ENCODE measurements at places on chromosomes 1 and 21. TPM values are rescaled to one million over a fixed set of nuclear protein-coding genes. Genes with fewer than 3 reads are reported as not detected.
A peak's percentile ranks its signal among the peaks of the same experiment; 100 is the strongest.

The COL8A2 gene
- 0.23 TPM for polyA plus RNA-seq

The YARS1 gene
- 97.4 TPM for polyA plus RNA-seq

The PPM1J gene
- 7.7 TPM for polyA plus RNA-seq

The CYP4A11 gene
- polyA plus RNA-seq = not detected

The CDA gene
- polyA plus RNA-seq = 44.9 TPM

The ELAPOR1 gene
- 0.21 TPM for polyA plus RNA-seq

DNA sequence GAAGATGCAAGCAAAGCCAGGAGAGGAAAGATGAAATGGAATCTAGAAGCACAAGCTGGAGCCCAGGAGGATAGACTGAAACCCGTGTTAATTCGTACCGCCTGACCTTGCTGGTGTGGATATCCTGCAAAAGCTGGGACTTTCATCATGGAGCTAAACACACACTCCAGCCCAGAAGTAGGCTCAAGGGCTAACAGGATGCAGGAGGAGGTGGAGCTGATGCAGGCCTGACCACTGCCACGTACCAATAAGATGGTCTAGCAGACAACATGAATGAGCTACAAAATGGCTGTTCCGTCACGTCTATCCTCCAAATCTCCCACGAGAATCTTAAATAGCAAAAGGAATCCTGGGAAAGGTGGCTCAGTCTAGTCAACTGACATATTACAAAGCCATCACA, 270.3 kb downstream of the SDCCAG8 start:
- H3K4me1 ChIP-seq = peaks cover 7% of the 10 kb centered on the region
- no peaks in the 10 kb centered on the region for H3K36me3 ChIP-seq
- H3K27ac ChIP-seq = no peak overlapping the region
- no peaks in the 10 kb centered on the region for H3K27me3 ChIP-seq
- DNase-seq = no peak
- H3K4me3 ChIP-seq = no peak overlapping the region

- H3K27me3 ChIP-seq = no peaks in the 10 kb centered on the region
- peaks cover 30% of the 10 kb centered on the region for H3K4me1 ChIP-seq
- peak; percentile 92 for DNase-seq
- no peak overlapping the region for H3K4me3 ChIP-seq
- peak overlapping the region; percentile 82 for H3K27ac ChIP-seq
- H3K36me3 ChIP-seq = no peaks in the 10 kb centered on the region
These were observed 99.4 kb upstream of the JUN start for GRCh38 chr1:58883037-58883887.

DNA sequence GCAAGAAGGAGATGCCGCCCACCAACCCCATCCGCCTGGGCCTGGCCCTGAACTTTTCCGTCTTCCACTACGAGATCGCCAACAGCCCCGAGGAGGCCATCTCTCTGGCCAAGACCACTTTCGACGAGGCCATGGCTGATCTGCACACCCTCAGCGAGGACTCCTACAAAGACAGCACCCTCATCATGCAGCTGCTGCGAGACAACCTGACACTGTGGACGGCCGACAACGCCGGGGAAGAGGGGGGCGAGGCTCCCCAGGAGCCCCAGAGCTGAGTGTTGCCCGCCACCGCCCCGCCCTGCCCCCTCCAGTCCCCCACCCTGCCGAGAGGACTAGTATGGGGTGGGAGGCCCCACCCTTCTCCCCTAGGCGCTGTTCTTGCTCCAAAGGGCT, 732 bp downstream of the SFN start:
- no peaks in the 10 kb centered on the region for H3K27me3 ChIP-seq
- peak overlapping the region; percentile 93 for H3K4me3 ChIP-seq
- DNase-seq = no peak
- peaks cover 52% of the 10 kb centered on the region for H3K4me1 ChIP-seq
- peaks cover 1% of the 10 kb centered on the region for H3K36me3 ChIP-seq

DNA sequence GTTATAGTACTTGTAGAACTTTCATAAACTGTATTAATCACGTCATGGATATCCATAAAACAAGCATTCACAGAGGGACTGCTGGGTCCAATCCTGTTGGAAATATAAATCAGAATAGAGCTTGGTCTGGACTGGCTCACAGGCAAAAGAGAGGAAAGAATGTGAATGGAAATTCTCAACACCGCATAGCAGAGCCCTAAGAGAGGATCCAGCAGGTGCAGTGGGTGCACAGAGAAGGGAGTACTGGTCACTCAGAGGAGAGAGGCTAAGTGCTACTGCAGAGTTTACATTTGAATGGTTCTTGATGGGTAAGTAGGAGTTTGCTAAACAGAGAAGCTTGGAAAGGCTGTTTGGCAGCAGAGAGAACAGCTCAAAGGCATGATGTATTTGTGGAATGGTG, 231.7 kb downstream of the PAPPA2 start:
- no peaks in the 10 kb centered on the region for H3K27me3 ChIP-seq
- no peak for DNase-seq
- no peaks in the 10 kb centered on the region for H3K36me3 ChIP-seq

DNA sequence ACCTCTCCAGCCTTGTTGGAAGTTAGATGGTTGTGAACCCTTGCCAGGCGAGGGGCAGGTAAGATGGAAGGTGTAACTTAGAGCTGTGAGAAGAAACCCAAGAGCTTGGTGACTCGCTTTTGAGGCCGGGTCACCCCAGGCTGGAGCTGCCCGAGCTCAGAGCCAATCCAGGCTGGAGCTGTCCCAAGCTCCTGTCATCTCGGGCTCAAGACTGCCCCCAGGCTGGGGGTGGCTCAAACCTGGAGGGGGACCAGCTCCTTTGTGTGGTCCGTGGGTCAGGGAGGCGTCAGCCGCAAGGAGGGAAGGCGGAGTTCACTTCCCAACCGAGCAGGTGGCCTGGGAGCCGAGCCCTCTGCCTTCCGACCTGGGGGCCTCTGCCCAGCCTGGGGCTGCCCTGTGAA, 2.0 kb downstream of the HUNK start:
- peaks cover 73% of the 10 kb centered on the region for H3K27me3 ChIP-seq
- no peak overlapping the region for H3K27ac ChIP-seq
- H3K36me3 ChIP-seq = no peaks in the 10 kb centered on the region
- H3K4me1 ChIP-seq = peaks cover 3% of the 10 kb centered on the region

DNA sequence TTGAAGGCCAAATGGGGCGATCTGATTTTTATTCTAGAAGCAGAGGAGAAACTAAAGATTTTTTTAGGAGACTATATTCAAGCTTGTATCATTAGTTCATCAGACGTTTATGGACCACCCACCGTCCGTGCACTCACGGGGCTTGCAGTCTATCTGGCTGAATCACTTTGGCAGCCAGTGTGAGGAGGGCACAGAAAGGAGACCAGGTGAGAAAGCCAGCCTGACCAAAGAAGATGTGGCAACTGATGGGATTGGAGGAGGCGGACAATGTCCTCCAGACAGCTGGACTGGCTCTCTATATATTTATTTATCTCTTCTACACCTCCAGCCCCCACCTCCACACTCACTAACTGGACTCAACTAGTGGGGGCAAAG, 822 bp upstream of the ELOVL1 start:
- no peaks in the 10 kb centered on the region for H3K27me3 ChIP-seq
- H3K4me1 ChIP-seq = peaks cover 62% of the 10 kb centered on the region
- peak overlapping the region; percentile 75 for H3K27ac ChIP-seq
- H3K4me3 ChIP-seq = peak overlapping the region; percentile 79
- DNase-seq = no peak

- H3K4me1 ChIP-seq = peaks cover 4% of the 10 kb centered on the region
- H3K4me3 ChIP-seq = no peak overlapping the region
- no peak for DNase-seq
- no peaks in the 10 kb centered on the region for H3K36me3 ChIP-seq
- H3K27me3 ChIP-seq = no peaks in the 10 kb centered on the region
These were observed 487.9 kb downstream of the PTBP2 start for GRCh38 chr1:97209381-97209957.

GRCh38 chr1:201610858-201611257, 71.9 kb downstream of the NAV1 start:
- no peak for DNase-seq
- no peaks in the 10 kb centered on the region for H3K36me3 ChIP-seq
- H3K27ac ChIP-seq = no peak overlapping the region
- H3K4me3 ChIP-seq = no peak overlapping the region
- H3K4me1 ChIP-seq = no peaks in the 10 kb centered on the region

DNA sequence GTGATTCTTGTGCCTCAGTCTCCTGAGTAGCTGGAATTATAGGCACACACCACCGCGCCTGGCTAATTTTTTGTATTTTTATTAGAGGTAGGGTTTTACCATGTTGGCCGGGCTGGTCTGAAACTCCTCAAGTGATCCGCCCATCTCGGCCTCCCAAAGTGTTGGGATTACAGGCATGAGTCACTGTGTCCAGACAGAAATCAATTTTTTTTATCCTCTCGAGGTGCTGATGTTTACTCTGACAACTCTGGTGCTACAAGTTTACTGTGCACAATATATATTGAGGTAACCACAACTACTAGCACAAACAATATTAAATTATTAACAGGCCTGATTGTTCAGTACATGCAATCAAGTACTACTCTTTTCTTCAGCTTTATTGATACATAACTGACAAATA, 39.7 kb downstream of the F13B start:
- H3K36me3 ChIP-seq = no peaks in the 10 kb centered on the region
- H3K27ac ChIP-seq = no peak overlapping the region
- H3K4me1 ChIP-seq = no peaks in the 10 kb centered on the region
- H3K27me3 ChIP-seq = no peaks in the 10 kb centered on the region
- no peak for DNase-seq
- H3K4me3 ChIP-seq = no peak overlapping the region

DNA sequence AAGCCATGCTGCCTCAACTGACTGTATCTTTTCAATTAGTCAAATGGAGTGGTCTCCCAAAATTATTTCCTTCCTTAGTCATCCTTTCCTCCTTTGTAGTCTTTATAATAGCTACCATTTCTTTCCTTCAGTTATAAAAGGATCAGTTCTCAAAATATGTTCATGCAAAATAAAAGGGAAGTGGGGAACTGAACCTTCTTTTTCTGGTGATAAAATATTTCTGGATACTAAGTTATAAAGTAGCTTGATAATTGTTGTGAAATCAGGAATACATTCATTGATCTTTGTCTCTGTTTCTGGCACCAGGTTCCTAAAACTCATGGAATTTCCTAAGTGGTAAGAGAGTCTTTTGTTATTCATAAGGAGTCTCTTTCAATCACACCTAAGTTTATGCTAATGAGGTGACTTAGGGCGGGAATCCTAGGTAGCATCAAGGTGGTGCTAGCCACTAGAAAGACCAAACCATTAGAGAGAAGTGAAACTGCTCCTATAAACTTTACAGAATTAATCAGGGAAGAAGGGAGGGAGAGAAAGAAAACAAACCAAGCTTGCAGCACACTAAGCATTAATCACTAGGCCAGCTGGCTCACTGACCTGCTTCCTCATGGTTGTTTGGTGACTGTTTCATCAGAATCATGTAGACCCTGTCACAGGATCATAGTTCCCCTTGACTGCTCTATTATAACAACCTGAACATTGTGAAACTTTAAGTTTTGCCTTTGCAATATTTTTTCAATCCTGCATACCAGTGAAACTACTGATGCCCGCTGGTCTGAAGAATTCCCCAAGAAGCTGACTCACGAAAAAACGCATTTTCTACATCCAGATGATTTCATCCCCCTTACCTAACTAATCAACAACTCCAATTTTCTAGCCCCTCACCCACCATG, 161.6 kb upstream of the PTBP2 start:
- no peaks in the 10 kb centered on the region for H3K27me3 ChIP-seq
- no peak overlapping the region for H3K4me3 ChIP-seq
- H3K36me3 ChIP-seq = no peaks in the 10 kb centered on the region
- peak overlapping the region; percentile 83 for H3K27ac ChIP-seq

DNA sequence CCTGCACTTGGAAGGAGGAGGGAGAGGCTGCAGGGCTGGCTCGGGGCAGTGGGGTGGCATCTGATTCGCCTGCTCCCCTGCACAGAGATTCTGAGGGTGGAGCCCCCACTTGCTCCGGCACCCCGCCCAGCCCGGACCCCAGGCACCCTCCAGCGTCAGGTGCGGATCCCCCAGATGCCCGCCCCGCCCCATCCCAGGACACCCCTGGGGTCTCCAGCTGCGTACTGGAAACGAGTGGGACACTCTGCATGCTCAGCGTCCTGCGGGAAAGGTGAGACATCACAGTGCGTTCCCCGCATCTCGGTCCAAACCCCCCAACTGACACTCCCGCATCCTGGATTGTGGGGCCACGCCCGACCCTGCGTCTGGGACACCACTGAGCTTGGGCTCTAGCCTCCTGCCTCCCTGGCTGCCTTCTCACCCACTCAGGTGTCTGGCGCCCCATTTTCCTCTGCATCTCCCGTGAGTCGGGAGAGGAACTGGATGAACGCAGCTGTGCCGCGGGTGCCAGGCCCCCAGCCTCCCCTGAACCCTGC, 7.9 kb downstream of the ADAMTSL4 start:
- DNase-seq = no peak
- no peak overlapping the region for H3K27ac ChIP-seq
- no peaks in the 10 kb centered on the region for H3K27me3 ChIP-seq

DNA sequence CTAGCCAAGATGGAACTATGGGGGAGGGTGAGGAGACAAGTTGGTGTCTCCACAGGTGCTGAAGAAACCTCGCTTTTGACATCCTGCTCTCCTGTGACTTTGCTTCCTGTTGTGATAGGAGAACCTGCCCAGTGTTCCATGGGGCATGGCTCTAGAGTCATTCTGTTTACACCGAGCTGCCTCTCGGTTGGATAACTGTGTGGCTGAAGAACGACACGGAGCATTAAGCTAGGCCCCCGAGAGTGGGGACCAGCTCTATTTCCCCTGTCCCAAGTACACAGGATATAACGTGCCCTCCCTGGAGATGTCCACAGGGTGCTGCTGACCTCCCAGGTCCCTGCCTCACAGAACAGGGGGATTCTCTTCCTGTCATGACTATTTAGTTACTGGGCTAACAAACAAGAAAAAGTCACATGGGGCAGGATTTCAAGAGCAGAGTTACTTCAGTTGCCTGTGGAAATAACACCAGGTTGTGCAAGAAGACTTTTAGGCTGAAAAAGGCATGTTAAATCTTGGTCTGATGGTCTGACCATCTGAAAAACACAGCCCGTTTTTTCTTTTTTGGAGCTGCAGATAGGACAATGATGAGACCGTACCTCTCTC, 29.4 kb upstream of the PPP2R5A start:
- H3K36me3 ChIP-seq = no peaks in the 10 kb centered on the region
- H3K27ac ChIP-seq = no peak overlapping the region
- H3K4me3 ChIP-seq = no peak overlapping the region
- peaks cover 8% of the 10 kb centered on the region for H3K4me1 ChIP-seq

GRCh38 chr1:181134543-181135436, 46.3 kb downstream of the IER5 start:
- peak; percentile 92 for DNase-seq
- H3K27ac ChIP-seq = peak overlapping the region; percentile 92
- H3K4me3 ChIP-seq = peak overlapping the region; percentile 25
- H3K27me3 ChIP-seq = no peaks in the 10 kb centered on the region

DNA sequence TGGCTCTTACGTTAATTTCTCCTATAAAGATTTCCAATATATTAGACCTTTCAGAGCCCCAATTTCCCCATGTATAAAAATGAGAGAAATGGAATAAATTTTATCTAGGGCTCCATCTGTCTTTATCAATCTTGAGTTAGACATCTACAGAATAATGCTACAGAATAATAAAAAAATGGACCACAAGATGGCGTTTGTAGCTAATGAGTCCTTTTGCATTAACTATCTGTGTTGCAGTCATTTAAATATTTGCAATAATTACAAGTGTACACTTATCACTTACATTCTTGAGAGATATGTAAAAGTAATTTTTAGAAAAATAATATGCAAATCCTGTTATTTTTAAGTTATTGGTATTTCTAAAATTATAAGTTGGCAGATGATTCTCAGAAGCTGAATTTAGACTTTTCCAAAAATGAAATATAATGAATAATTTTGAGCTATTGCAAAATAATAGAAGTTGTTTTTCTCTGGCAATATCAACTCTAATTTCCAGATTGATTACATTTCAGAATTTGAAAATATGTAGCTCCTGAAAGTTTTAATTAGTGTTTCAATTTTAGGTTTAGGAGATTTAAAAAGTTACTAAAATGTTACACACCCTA, 87.7 kb downstream of the SNX7 start:
- H3K27me3 ChIP-seq = no peaks in the 10 kb centered on the region
- H3K36me3 ChIP-seq = no peaks in the 10 kb centered on the region
- H3K4me1 ChIP-seq = no peaks in the 10 kb centered on the region
- H3K4me3 ChIP-seq = no peak overlapping the region

Data from keratinocyte (primary cell).